Stimulated activated CD4-positive, alpha-beta T cell treated with anti-CD3 and anti-CD28 coated beads, Interleukin-4, amount 100 ng/mL, for 1 hour (primary cell): ENCODE measurements at places on chromosomes 5 and 9.

DNA sequence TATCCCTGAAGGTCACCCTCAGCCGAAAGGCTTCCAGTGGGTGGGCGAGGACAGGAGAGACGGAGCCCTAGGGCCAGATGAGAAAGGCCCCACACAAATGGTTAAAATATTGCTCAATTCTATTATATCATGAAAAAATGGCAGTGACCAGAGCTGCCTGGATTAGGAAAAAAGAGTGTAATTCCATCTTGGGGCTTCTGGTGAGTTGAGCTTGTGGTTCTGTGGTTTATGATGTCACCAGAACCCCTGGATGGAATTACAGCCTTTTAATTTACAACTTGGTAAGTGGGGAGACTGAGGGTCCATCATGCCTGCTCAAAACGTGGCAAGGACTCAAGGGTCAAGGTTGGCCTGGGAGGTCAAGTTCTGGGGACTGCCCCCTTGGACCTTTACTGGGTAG is 55.5 kb upstream of the STC2 start:
- DNase-seq = no peak

- DNase-seq = no peak
These were observed 2.2 kb upstream of the DPP7 start for GRCh38 chr9:137116728-137117127.

DNA sequence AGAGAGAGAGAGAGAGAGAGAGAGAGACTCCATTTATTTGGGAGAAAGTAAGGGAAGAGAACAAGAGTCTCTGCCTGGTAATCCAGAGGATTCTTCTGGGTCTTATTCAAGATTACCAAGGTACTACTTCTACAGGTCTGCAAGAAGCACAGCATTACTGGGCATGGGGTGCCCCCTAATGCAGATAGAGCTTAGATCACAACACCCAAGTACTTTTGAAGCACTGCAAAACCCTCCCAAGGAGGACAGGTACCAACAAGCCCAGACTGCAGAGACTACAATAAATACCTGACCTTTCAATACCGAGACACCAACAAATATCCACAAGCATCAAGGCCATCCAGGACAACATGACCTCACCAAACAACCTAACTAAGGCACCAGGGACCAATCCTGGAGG is 94.7 kb upstream of the PHF24 start:
- no peak for DNase-seq

DNA sequence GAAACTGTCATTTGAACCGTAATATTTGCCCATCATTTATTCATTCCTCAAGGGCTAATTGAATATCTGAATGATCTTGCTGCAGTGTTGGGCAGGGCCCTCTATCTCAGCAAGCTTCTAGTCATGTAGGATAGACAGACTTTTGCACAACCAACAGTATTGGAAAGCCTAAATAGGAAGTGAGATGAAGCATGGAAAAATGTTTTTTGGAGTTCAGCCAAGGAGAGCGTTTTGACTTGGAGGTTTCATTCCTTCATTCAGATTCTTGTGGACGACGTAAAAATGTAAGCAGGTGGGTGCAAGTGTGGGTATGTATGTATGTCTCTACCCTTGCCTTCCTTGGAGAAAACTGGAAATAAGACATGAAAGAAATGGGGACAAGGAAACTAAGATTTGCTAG is 15.5 kb downstream of the DAPK1 start:
- DNase-seq = no peak
